ENCODE measurements at places on chromosomes 5 and 9.

DNA sequence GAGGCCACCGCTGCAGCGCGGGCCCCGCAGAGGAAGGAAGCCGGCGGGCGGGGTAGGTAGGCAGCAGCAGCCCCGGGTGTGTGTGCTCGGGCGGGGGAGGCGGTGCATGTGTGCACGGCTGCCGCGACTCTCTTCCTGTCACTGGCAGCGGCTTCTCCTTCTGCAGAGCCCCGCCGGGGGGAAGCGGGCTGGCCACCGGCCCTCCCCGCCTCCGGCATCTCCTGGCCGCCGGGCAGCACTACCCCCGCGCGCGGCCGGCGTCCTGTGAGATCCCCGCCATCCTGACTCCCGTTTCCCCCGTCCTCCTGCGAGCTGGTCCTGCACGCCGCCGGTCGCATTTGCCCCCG is 315 bp downstream of the PIK3R1 start:
- DNase-seq, result no peak

- DNase-seq, result no peak
Observed at GRCh38 chr5:53236683-53237082, 127.1 kb upstream of the MOCS2 start.

DNA sequence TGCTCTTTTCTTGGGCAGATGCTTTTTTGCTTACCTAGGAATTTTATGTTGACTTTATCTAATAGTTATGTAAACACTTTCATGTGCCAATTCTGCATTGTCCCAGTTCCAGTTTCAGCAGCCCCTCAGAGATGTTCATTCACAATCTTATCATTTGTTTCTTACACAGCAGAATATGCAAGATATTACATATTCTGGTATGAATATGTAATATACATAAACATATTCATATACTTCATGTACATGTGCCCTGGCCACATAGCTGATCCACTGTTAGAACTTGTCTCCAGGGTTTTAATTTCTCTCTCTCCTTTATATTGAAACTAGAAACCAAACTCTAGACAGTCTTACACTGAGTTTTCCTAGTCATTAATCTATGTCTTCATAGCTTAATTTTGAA is 90.2 kb upstream of the PARP8 start:
- no peak for DNase-seq

DNA sequence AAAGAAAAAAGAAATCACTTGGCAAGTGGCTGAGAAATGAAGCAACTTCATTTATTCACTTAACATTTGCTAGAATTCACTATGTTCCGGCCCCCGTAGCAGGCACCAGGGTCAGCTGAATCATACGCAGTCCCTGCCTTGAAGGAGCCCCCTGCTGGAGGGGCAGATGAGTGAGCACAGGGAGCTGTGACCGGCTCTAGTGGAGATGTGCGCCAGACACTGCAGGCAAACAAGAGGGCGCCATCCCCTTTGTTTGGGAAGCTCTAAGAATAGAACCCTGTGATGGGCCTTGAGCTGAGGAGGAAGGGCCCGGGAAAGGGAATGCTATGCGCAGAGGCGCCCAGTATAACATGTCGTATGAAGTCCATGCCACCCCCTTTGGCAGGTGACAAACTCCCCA is 20.2 kb upstream of the RPL26L1 start:
- peak; percentile 69 for DNase-seq

GRCh38 chr5:10719965-10720364 is 41.1 kb downstream of the DAP start:
- DNase-seq, result no peak

- no peak for DNase-seq
Observed at GRCh38 chr5:5342784-5343183, 79.7 kb upstream of the ICE1 start.

GRCh38 chr9:76980566-76980965 is 38.9 kb upstream of the FOXB2 start:
- no peak for DNase-seq

DNA sequence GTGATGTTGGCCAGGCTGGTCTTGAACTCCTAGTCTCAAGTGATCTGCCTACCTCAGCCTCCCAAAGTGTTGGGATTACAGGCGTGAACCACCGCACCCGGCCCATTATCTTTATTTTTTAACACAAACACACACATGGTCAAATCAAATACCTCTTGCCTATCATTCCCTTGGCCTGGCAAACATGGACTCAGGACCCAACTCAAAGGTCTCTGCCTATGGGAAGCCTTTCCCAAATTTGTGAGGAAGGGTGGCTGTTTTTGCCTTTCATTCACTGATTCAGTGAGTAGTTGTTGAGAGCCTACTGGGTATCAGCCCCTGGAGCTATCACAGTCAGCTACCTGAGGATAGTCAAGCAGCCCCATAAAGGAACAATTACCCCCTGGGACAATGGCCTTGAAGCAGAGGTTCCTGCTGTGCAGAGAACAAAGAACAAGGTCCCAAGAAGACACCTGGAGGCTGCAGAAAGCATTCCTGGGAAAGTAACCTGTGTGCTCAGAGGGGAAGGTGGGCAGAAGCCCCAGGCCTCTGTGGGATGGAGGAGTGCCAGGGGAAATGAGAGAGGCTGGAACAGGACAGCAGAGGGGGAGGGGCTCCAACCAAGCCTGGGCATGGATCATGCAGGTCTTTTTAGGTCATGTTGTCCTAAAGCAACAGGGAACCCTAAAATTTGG is 126.4 kb downstream of the CRB2 start:
- no peak for DNase-seq

GRCh38 chr5:115377468-115378217 is 81.2 kb upstream of the CCDC112 start:
- no peak for DNase-seq

DNA sequence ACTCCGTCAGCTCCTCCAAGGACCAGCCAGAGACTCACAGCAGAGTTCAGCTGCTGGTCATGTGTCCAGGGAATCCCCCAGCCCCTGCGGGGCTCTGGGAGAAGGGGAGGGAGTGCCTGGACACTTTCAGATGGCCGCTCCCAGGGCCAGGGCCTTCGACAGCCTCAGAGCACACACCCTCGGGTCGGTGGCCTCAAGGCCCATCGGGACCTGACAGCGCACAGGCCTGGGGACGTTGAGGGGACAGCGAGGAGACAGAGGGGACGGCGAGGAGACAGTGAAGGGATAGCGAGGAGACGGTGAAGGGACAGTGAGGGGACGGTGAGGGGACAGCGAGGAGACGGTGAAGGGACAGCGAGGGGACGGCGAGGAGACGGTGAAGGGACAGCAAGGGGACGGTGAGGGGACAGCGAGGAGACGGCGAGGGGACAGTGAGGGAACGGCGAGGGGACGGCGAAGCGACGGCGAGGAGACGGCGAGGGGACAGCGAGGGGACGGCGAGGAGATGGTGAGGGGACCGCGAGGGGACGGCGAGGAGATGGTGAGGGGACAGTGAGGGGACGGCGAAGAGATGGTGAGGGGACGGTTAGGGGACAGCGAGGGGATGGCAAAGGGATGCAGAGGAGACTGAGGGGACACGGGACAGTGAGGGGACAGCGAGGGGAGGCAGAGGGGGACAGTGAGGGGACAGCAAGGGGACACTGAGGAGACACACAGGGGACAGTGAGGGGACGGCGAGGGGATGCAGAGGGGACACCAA is 47.3 kb downstream of the SLC12A7 start:
- DNase-seq, result no peak

GRCh38 chr5:56456002-56456401 is 222.9 kb upstream of the ANKRD55 start:
- DNase-seq, result no peak

- no peak for DNase-seq
Observed at GRCh38 chr9:114981063-114981462, 50.7 kb upstream of the TNFSF8 start.

DNA sequence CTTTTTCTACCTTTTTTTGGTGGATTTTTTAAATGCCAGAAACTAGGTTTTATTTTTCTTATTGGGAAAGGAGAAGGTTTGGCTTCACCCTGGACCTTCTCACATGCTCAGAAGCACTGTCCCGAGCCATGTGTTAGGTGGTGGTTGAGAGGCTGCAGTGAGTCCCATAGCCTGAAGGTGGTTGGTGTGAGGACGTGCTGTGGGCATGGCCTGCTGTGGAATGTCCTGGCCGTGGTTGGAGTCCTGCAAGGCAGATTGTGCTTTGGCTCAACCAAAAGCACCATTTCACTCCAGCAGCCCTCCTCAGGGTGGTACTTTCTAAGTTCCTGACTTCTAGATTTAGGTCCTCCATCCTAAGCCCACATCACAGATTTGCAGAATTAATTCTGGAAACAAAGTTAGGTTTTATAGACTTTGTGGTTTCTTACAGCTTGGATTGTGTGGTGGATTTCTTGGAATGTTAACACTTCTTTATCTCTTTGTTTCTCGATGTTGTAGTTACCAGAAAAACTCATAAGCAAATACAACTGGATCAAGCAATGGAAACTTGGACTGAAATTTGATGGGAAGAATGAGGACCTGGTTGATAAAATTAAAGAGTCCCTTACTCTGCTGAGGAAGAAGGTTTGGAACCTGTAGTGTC is 22.6 kb downstream of the OTULIN start:
- DNase-seq, result no peak
